Right hindlimb (tissue), 1 donor: ENCODE measurements at places on chromosomes 11 and 22.

DNA sequence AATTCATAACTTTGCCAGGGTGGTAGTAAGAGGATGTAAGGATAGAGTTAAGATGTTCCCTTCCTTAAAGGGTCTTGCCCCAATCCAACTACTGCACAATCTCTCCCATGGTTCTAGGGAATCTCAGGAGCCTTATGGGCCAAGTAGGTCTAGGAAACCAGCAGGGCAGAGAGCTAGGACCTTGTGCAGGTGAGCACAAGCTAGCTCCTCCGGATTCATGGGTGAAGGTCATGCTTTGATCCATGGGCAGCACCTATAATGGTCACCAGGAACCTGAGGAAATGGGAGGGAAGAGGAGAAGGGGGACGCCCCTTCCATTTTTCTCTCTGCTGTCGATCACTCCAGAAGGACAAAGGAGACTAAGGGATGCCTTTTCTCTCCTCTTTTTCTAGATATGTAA is 16.8 kb downstream of the KCNJ11 start:
- no peak for DNase-seq

DNA sequence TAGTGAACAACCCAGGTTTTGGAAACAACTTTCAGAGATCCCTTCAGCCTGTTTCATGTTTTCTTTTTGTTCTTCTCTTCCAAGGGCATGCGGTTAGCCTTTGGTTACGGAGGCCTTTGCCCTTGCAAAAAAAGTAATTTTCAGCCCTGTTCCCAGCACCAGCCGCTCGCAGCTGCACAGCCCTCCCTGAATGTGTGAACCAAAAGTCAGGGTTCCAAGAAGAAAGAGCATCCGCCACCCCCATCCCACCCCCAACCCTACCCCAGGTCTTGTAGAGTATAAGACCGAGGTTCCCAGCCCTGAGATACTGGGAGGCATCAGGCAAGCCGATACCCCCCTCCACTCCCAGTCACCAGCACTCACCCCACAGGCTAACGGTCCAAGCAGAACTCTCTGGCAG is 56.4 kb downstream of the IGLL1 start:
- no peak for DNase-seq

GRCh38 chr22:19599626-19600243 is 75.5 kb upstream of the CLDN5 start:
- DNase-seq, result peak; percentile 32

GRCh38 chr11:93852242-93852641 is 1.8 kb upstream of the VSTM5 start:
- no peak for DNase-seq

GRCh38 chr22:20298803-20299745 is 20.8 kb downstream of the DGCR6L start:
- peak; percentile 77 for DNase-seq

DNA sequence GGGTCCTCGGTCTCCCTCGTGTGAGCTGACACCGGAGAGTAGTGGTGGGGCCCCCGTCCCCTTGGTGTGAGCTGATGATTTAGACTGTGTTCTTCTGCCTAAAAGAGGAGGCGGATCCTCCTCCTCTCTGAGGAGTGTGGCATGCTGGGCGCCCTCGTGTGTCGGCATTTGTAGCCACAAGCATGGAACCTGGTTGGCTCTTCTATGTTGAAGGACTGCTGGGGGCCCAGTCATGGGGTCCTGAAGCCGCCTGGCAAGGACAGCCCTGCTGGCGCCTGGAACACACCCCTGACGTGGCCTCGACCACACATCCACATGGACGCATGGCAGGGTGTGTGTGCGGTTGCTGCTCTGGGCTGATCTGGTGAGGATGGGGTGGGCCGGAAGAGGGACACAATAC is 50.2 kb downstream of the AP2A2 start:
- peak; percentile 73 for DNase-seq

- DNase-seq, result no peak
These were observed 82.7 kb downstream of the CADM1 start for GRCh38 chr11:115421352-115421991.

- DNase-seq, result peak; percentile 25
These were observed 186.8 kb downstream of the FAM181B start for GRCh38 chr11:82546661-82547557.

DNA sequence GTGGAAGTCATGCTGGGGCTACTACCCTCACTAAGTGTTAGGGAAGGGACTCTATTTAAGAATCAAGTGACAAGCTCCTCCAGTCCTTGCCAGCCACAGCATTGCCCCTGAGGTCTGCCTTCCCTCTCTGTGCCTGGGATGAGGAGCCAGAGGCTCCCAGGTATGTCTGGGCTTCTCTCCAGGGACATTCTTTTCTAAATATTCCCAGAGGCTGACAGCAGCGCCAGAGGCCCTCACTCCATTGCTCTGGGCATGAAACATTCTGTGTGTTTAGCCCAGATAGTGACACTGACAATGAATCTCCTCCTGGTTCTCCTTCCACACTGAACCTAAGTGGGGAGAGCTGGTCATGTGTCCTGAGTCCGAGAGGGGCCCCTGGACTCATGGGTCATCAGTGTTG is 2.2 kb downstream of the OR51E1 start:
- DNase-seq, result no peak

- peak; percentile 90 for DNase-seq
These were observed 81.7 kb upstream of the PRR5 start for GRCh38 chr22:44620129-44620840.

DNA sequence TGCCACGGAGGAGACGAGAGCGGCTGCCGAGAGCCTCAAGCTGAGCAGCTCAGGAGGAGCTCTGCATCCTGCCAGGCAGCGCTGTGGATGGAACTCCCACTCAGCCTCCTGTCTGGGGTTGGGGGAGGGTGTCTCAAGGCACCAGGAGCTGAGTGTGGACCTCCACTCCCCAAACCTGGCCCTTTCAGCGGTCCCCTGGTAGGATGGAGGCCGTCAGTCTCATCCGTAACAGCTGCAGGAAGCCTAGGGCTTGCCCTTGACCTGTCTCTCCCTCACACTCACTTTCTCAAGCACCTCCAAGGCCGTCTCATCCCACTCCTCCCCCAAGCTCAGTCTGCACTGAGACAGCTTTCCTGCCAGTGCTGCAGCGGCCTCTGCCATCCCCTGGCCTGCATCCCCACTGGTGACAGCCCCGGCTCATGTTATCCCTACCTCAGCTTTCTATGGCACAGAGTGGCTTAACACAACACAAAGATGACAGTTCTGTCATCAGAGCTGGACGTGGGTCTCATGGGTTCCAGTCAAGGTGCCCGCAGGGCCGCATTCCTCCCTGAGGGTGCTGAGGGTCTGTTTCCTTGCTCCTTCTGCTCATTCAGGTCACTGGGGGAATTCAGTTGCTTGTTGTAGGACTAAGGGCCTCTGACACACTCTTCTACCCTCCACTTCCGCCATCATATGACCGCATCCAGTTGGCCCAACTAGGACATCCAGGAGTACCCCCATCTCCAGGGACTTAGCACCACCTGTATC is 341.9 kb upstream of the B3GAT1 start:
- DNase-seq, result no peak

- DNase-seq, result no peak
These were observed 380.1 kb downstream of the METTL15 start for GRCh38 chr11:28488336-28488735.

DNA sequence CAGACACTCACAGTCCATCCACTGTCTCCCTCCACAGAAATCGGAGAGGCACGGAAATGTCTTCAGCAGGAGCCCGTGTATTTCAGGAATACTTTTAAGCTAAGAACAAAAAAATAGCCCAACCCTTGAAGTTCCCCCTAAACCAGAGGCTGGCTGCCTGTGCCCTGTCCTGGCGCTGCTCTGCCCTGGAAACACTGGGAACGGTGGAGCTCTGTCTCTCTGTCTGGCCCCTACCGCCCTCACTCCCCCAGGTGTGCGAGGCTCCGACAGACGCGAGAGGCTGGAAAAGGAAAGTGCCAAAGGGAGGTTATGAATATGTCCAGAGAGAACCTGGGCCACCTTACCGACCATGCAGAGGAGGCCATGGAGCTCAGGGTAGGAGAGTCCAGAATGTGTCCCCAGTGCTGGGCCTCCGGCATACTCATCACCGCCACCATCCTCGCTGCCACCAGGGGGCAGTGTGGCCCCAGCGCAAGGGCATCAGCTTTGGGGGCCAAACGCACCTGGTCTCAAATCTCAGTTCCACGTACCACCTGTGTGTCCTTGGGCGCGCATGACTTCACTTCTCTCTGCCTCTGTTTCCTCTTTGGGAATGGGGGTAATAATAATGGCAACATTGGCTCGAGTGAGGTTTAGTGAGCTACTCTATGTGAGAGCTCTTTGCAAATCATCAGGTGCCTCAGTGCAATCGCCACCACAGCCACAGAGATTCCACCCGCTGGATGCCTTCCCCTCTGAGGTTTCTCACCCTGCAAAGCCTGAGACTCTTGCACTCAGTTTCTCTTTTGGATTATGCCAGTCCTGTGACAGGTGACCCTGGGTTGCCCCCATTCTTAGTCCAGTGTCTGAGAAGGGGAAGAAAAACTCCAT is 10.4 kb upstream of the SLCO2B1 start:
- no peak for DNase-seq

DNA sequence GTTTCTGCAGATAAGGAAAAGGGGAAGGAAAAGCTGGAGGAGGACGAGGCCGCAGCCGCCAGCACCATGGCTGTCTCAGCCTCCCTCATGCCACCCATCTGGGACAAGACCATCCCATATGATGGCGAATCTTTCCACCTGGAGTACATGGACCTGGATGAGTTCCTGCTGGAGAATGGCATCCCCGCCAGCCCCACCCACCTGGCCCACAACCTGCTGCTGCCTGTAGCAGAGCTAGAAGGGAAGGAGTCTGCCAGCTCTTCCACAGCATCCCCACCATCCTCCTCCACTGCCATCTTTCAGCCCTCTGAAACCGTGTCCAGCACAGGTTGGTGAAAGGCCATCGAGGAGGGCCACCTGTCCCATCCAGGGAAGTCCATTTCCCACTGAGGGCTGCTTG is 5.6 kb downstream of the TEF start:
- no peak for DNase-seq

- DNase-seq, result no peak
These were observed 114.1 kb downstream of the SERGEF start for GRCh38 chr11:17898782-17899181.

- no peak for DNase-seq
These were observed 15.0 kb downstream of the SUN2 start for GRCh38 chr22:38740754-38741153.

DNA sequence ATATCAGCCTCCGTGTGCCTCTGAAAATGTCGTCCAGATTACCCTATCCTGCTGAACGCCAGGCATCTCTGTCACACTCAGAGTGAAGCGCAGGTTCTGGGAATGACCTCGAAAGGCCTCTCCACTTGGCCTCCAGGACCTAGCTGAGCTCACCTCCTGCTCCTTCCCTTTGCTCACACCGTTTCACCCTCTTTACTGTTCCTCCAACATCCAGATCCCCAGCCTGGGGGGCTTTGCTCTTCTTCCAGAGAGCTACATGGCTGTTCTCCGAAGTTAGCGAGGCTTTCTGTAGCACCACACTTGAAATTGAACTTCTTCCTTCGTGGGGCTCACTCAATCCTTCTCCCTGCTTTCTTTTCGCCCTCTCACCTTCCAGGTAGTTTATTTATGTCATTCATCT is 27.9 kb downstream of the GLB1L2 start:
- no peak for DNase-seq

- peak; percentile 29 for DNase-seq
These were observed 5.0 kb downstream of the RHOG start for GRCh38 chr11:3835751-3836150.

DNA sequence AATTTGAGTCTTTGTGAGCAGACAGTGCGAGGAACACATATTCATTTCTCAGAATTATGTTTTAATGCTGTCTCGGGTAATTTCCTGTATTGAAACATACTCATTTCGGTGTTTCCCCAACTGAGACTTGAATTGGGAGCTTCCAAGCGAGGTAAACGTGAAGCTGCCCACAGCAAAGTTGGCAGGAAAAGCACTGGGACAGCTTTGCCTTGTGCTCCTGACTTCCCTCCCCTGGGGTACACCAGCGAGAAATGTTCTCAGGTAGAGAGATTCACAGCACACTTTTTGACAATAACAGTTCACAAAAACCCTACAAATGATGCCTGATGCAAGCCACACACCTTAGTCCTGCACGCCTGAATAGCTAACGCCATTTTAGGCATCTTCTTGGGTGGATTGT is 3.1 kb downstream of the HTR3B start:
- DNase-seq, result no peak
